ENCODE measurements at places on chromosomes 4 and X.

DNA sequence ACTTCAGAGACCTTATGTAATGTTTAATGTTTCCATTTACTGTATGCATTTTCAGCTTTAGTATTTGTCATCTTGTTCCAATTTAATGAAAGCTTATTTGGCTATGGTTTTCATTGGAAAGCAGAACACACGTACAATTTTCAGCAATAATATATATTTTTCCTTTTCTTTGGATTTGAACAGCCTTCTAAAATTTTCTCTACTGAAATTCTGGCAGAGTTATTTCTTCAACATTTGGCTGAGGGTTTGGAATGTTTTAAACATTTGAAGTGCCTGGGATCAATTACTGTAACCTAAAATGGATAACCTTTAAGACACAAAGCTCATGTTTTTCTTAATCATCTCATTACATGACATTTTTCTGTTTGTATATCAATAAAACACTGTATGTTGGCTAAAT lies 156.9 kb downstream of the TENM3 start:
- no peak for DNase-seq

DNA sequence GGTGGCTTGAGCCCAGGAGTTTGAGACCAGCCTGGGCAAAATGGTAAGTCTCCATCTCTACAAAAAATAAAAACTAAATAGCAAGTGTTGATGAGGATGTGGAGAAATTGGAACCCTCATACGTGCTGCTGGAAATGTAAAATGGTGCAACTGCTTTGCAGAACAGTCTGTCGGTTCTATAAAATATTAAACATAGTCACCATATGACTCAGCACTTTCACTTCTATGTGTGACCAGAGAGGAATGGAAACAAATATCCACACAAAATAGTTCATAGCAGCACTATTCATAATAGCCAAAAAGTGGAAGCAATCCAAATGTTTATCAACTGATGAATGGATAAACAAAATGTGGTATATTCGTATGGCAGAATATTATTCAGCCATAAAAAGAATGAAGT lies 60.8 kb upstream of the FMR1 start:
- DNase-seq, result no peak

GRCh38 chr4:99201690-99202089 lies 17.4 kb downstream of the ADH6 start:
- no peak for DNase-seq

- DNase-seq, result no peak
Measured at GRCh38 chr4:9942921-9943600, 78.2 kb downstream of the SLC2A9 start.

- peak; percentile 12 for DNase-seq
Measured at GRCh38 chr4:171812665-171813525, at the start of gene GALNTL6. TSS of gene GALNTL6 (plus strand) at chr4:171813404.

DNA sequence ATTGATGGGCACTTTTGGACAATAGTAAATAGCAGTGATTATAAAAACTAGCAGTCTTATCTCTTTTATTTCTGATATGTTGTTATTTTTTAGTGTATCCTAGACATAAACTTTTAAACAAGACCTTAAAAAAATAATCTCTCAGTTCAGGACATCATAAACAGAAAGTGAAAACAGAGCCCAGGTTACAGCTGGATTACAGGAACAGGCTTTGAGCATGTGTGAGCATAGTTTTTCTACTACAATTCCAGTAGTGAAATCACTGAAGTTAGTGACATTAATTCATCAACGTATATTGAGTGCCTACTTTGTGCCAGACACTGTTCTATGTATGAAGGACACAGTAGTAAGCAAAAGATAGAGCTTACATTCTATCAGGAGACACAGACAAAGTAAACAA lies 16.9 kb downstream of the TRIM75 start:
- no peak for DNase-seq

GRCh38 chr4:141686879-141687278 lies 50.5 kb downstream of the IL15 start:
- DNase-seq, result no peak

- no peak for DNase-seq
Measured at GRCh38 chr4:69470561-69470960, 25.1 kb downstream of the UGT2B4 start.

- DNase-seq, result no peak
Measured at GRCh38 chr4:149838036-149838435, 22.4 kb upstream of the IQCM start.

GRCh38 chr4:104596189-104596588 lies 101.5 kb upstream of the CXXC4 start:
- DNase-seq, result no peak

- no peak for DNase-seq
Measured at GRCh38 chr4:1178300-1179088, 6.1 kb upstream of the SPON2 start.

DNA sequence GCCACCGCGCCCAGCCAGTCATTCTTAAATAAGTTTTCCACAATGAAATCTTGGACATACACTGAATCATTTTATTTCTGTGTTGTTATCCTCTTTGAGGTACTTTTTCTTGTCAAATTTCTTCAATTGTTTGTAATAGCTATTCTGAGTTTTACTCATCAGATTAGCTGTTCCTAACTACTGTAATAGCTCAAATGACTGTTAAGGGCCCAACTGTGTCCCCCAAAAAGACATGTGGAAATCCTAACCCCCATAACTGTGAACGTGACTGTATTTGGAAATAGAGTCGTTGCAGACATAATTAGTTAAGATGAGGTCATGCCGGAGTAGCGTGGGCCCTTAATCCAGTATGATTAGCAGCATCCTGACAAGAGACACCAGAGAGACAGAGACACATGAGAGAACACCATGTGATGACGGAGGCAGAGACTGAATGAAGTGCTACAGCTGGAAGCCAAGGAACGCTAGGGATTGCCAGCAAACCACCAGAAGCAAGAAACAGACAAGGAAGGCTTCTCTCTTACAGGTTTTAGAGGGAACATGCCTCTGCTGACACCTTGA lies 22.9 kb downstream of the ACOT9 start:
- DNase-seq, result no peak

GRCh38 chr4:6153874-6154273 lies 46.5 kb downstream of the JAKMIP1 start:
- DNase-seq, result no peak

- DNase-seq, result no peak
Measured at GRCh38 chr4:37717576-37717975, 31.4 kb upstream of the RELL1 start.

DNA sequence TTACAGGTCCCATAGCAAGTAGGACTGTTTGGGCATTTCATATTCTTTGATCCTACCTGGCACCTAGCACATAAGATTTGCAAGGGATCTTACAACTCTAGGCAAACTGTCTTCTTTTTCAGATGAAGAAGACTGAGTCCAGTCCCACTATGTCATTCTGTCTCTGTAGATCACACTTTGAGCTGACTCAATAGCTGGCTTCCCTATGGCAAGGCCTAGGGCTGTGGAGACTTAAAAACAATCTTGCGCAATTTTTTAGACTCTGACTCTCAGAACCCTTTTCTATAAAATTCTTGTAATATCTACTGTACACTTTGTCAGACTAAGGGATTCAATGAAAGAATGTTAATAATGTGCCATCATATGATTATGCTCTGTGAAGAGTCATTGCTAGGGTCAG lies 26.7 kb downstream of the OTC start:
- no peak for DNase-seq

DNA sequence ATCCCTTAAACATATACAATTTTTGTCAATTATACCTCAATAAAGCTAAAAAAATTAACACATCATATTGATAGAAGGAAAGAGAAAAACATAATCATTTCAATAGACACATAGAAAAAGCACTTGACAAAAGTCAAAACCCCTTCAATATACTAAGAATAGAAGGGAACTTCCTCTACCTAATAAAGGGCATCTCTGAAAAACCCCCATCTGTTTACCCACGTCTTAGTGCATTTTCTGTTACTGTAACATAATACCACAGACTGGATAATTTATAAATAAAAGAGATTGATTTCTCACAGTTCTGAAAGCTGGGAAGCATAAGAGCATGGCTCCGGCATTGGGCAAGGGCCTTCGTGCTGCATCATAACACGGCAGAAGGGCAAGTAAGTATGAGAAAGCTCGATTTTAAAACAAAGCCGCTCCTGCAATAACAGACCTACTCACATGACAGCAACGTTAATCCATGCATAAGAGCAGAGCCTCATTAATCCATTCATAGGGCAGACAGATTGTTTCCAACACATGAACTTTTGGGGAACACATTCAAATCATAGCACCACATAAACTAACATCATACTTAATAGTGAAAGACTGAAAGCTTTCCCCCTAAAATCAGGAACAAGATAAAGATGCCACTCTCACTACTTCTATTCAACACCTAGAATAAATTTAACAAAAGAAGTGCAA lies 15.7 kb downstream of the STEEP1 start:
- no peak for DNase-seq

- DNase-seq, result no peak
Measured at GRCh38 chr4:82688091-82688795, 110.4 kb downstream of the SCD5 start.

DNA sequence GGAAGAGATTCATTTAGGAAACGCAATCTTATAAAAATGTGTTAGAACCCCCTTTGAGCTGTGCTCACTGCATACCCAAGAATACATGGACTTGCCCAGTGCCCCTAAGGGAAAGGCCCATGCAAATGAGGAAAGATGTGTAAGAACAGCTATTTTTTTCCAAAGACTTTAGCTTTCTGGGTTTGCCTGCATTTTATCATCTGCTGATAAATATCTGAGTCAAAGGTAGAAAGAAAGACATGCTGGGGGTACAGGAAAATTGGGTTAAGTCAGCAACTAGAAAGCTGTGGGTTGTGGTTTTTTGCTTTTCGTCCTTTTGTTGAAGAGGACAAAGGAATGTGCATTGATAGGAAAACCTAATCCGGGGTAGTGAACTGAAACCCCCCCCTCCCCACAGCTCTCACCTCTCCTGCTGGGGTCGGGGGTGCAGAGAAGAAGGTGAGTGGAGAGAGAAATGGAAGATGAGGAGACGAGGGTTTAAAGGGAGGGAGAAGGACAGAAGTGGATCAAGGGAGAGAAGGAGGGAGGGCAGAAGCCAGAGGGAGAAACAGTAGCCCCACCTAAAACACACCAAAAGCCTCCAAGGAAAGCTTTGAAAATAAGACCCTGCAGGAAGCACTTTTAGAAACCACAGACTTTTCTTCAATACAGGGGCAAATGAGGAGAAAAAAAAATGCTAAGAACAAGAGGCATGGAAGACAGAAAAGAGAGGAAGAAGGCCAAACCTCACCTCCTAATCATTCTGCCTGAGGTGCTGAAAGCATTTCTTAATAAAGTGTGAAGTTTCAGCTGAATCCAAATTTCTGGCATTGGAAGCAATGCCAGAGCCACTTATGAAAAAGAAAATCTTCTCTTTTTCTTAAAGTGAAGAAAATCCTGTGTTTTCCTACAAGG lies 49.3 kb downstream of the KDR start:
- DNase-seq, result no peak

GRCh38 chr4:167290678-167291077 lies 56.4 kb upstream of the SPOCK3 start:
- no peak for DNase-seq

DNA sequence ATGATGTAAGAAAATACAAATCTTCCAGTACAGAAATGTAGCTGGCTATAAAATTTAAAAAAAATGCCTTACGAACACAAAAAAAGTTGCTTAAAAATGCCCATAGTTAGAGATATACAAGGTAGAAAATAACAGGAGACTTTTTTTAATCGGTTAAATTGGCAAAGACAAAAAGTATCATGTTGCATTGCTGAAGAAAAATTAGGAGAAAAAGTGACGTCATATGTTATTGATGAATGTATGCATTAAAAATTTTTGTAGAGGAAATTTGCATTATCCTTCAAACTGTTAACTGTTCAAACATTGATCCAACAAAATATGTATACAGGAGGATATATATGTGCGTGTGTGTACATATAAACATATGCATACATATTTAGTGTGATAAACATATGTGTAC lies 1634.4 kb upstream of the PCDH7 start:
- DNase-seq, result no peak

GRCh38 chr4:188911707-188912106 lies 772.5 kb downstream of the TRIML1 start:
- no peak for DNase-seq

DNA sequence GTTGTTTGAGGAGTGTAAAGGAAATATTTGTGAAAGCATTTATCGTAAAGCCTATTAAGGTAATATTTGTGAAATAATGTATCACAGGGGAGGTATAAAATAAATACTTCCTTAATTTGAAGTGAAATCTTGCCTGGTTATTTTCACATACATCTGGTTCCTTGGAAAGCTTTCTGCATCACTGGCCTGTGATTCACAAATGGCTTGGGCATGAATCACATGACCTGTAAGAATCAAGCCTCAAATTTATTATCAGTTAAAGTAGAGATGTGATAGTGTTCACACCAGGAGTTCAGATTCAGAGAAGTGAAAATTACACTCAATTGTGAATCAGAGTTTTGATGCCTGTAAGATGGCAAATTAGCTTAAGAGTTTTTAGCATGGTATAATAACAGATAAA lies 1911.4 kb downstream of the STIM2 start:
- DNase-seq, result no peak

GRCh38 chr4:90544532-90545045 lies 417.4 kb downstream of the CCSER1 start:
- no peak for DNase-seq

DNA sequence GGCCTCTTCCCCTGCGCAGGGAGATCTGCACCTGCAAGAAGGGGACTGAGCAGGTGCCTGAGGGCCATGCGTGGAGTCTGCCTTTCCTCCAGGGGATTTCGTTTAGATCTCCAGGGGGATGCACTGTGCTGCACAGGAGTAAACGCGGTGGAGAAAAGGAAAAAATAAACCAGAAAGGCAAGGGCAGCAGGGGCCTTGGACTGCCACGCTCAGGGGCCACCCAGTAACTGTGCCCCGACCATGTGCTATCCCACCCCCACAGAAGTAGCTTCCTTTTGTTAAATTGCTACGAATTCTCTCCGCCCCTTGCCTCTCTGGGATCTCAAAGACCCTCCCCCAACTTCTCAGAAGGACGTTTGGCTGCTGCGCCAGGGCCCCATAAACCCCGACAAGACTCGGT lies 17.2 kb upstream of the HMX1 start:
- no peak for DNase-seq

DNA sequence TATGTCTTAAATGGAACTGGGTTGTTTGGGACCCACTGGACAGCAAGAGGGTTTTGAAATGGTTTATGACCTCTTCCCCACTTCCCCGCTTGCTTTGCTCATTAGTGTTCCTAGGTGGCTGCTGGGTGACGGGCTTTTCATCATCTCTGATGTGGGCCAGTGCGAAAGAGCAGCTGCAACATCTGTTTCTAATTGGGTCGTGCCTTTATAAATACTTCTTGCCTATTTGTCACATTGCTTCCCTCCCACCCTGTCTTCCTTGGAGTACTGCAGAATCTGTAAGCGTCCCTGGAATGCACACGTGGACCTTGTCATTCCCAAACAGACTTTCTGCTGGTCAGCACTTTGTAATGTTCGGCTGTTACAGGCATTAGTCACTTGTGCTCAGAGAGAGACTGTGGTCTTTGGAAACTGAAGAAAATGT lies 35.2 kb downstream of the SEPTIN11 start:
- DNase-seq, result no peak

DNA sequence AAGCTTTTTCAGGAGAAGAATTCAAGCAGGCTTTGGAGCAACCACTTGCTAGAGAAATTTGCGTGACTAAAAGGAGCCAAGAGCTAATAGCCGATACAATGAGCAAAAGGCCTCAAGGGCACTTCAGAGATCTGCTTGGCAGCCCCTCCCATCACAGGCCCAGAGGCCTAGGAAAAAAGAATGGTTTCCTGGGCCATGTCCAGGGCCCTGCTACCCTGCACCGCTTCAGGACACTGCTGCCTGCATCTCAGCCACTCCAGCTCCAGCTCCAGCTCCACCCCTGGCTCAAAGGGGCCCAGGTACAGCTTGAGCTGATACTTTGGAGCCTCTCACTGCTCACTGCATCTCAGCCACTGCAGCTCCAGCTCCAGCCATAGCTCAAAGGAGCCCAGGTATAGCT lies 98.9 kb downstream of the FAM13A start:
- no peak for DNase-seq

All from GM06990 (cell line).